ENCODE measurements at places on chromosomes 4 and X. TPM values are rescaled to one million over a fixed set of nuclear protein-coding genes. Genes with fewer than 3 reads are reported as not detected.

CCSER1 gene
- total RNA-seq = 6.6 TPM

GRCh38 chr4:52822972-52823701, 39.0 kb upstream of the RASL11B start:
- DNase-seq = no peak

DNA sequence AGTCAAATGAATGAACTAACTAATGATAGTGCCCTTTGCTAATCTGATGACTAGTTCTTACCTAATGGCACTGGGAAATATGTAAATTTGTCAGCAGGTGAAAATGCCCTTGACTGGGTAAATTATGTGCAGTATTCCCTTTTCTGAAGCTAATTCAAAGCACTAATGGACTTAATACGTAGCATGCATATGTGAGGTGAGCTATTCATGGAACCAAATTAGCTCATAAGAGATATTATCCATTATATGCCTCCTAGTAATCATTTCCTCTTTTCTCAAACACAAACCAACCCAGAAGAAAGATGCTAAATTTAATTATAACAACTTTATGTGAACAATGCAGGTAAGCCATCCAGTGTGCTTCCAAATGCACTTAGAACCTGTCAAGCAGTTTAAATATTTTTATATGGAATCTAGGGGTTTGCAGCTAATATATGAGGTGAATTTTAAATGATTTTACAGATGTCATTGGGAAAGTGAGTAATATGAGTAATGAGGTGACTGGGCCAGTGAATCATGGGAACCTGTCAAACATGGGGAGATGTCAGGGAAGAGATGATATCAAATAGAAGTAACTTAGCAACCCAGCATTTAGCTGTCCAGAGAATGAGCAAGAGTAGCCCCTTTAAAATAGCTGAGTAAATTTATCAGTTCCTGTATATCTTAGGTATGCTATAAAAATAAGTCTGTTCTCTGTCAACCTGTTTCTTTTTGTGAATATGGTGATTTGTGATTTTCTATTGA, 315.0 kb downstream of the AFF2 start:
- no peak for DNase-seq

DNA sequence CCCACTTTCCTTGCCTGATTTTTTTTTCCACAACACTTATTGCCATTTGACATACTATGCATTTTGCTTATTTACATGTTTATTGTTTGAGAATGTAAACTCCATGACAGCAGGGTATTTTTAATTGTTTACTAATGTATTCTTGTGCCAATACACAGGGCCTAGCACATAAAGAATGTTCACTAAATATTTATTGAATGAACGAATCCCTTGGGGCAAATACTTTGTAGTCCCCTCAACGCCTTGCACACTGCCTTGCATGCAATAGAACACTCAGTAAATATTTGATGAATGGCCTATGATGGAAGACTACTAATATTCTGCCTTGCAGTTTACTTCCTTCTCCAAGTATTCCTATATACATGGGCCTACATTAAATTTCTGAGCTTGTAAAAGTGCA, 1.4 kb upstream of the PRPS1 start:
- DNase-seq = no peak

MAGEA2 gene
- not detected for total RNA-seq

- DNase-seq = no peak
Observed at GRCh38 chr4:145904413-145905177, 34.0 kb downstream of the ZNF827 start.

DNA sequence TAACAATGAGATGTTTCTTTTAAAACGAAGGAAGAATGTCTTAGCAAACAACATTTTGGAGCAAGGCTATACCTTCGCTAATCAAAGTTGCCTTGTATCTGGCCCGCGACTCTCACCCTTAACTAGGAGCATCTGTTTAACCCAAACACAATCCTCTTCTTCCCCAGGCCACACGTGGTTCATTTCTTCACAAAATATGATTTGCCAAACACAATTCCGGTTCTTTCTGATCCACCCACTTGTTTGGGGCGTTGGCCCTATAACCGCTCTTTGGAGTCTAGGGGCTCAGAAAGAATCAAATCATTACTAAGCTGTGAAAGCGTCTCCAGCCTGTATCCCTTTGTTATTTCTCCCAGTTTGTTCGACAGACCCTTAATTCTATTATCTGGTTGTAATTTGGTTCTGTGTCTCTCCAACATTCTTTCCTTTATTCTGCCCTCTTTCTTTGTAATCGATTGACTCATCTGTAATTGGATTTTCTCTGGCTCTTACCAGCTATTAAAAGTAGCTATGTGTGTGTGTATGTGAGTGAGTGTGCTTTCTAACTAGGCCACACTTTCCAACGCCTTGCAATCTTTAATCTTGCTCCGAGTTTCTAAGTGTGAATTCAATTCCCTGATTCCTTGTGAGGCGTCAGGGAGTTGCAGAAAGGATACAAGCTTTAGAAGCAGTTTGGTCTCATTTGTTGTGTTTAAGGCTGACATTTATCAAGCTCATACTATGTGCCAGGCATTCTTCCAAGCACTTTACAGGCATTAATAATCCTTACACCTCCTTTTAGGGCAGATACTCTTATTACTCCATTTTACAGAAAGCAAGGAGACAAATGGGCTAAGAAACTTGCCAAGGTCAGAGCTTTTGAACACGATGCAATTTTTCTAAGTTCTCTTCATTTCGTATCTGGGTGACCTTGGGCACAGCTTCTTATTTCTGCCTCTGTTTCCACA, 138.6 kb upstream of the CPEB2 start:
- DNase-seq = no peak

DNA sequence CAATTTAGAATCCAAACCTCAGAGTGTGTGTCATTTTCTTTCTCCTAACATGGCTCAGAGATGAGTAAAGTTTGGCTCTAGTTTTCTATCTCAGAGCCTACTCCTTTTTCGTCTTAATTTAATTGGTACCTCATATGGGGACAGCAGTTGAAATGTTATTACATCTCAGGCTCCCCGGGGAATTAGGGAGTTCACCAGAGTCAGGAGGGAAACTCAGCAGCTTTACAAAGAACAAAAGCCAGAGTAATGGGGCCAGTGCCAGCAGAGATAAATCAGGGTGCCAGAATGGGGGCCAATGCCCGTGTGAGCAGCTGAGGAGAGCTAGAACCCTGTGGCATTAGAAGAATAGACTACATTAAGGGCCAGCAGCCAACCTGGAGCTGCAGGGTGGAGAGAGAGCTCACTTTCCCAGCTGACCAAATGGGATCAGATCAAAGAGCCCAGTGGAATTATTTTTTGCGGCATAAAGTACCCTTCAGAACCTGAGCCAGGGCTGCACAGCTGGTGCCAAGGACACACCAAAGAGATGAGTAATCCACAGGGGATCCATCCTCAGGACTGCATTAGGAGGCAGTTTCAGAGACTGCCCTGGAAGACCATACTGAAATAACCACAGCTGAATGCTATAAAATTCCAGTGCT, 207.1 kb upstream of the DKK2 start:
- DNase-seq = peak; percentile 59

NCAPG gene
- 123 TPM for total RNA-seq

GRCh38 chr4:81876106-81876505, 404.4 kb upstream of the RASGEF1B start:
- DNase-seq = no peak

STPG2 gene
- not detected for total RNA-seq

DNA sequence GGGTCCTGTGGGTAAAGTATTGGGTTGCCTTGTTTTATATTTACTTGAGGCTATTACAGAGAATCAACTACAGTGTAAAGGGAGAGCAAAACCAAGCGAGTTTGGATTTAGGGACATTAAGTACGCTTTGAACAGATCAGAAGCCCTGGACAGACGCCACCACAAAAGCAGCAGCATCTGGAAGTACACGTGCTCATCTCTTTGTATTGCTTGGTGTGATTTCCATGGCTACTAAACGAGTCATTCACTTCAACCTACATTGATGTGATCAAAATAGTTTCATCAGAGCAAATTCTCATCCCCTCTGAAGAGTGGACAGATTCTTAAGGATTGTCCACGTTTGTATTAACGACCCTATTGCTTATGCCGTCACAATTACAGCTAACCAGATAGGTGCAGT, 85.1 kb downstream of the SORBS2 start:
- DNase-seq = no peak

PRKX gene
- 57.4 TPM for total RNA-seq

DNA sequence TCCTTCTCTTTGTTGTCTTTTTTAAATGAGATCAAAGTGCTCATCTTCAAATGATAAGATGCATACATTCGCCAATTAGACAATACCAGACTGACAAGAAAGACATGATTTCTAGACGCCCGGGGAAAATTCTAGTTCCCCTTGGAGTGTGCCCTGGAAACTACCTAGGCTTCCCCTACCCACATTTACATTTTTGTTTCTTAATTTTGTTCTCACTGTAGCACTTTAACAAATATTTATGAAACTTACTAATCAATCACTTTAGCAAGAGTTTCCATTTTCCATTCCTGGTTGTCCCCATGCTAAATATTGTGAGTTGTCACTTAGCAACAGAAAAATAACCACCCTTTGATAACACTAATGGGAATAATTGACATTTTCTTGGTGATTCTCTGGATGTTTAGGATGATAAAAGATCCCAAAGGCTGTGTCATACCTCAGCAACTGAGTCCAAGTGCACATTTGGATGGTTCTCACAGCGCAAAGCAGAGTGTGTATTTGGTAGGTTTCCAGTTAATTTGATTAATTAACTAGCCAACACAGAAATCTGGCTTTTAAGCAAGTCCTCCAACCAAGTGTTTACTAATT, 69.6 kb downstream of the FGFBP1 start:
- DNase-seq = no peak

- DNase-seq = peak; percentile 26
Observed at GRCh38 chr4:182144626-182145333, 98.4 kb upstream of the TENM3 start.

CLIC2 gene
- 0.06 TPM for total RNA-seq

SORCS2 gene
- 1.4 TPM for total RNA-seq

Data from SJCRH30 (cell line).